ENCODE measurements at places on chromosomes 4 and X.

GRCh38 chr4:185318679-185319078 is 77.0 kb downstream of the LRP2BP start:
- peaks cover 8% of the 10 kb centered on the region for H3K4me1 ChIP-seq
- H3K27ac ChIP-seq: no peak overlapping the region
- peaks cover 16% of the 10 kb centered on the region for H3K36me3 ChIP-seq
- DNase-seq: no peak
- H3K27me3 ChIP-seq: no peaks in the 10 kb centered on the region
- H3K4me3 ChIP-seq: no peak overlapping the region

DNA sequence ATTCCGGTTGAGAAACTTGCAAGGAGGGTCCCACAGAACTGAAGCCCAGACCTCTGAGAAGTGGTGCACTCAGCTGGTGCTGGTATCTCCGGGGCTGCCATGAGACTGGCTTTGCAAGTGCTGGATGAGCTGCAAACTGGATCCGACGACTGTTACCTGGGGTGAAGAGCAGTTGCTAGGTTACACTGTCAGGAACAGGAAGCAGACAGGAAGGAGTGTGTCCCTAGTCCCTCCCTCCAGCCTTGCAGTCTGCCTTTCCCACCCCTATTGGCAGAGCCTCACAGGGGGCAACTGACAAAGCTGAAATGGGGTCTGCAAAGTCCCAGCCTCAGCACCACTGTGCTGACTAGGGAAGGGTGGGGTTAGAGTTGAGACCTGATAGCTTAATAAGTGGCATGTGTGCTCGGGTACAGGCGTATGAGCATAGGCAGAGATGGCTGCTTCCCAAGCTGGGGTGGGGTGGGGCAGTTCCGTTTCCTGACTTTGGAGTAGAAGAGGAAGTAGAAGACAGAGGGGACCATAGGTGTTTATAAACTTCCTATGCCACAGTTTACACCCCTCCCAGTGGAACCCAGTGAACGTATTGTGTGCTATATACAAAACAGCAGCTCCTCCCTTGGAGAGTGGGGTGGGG is 18.0 kb downstream of the PPEF1 start:
- DNase-seq: no peak
- peaks cover 10% of the 10 kb centered on the region for H3K4me1 ChIP-seq
- no peaks in the 10 kb centered on the region for H3K36me3 ChIP-seq
- no peak overlapping the region for H3K4me3 ChIP-seq

DNA sequence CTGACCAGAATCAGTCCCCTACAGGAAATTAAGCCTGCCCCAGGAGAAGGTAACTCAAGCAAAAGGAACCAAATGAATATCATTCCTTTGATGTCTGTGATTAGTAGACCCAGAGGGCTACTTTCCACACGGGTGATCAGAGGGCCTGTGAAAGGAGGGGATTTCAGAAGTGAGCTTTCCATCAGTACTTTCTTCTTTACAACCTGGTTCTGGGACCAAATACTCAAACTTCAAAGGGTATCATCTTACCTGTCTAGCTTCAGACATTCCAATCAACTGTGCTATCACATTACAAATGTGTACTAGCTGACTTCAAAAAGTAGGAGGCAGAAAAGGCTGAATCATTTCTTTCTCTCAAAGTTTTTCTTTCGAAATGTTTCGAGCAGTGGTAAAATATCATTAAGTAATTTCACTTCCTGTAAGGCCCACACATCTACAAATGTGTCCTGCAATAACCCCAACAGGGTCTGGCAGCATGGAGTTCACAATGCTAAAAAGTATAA is 23.9 kb downstream of the ACSL4 start:
- no peak for DNase-seq
- no peaks in the 10 kb centered on the region for H3K27me3 ChIP-seq
- H3K4me3 ChIP-seq: peak overlapping the region; percentile 16
- H3K36me3 ChIP-seq: no peaks in the 10 kb centered on the region
- peak overlapping the region; percentile 63 for H3K27ac ChIP-seq

DNA sequence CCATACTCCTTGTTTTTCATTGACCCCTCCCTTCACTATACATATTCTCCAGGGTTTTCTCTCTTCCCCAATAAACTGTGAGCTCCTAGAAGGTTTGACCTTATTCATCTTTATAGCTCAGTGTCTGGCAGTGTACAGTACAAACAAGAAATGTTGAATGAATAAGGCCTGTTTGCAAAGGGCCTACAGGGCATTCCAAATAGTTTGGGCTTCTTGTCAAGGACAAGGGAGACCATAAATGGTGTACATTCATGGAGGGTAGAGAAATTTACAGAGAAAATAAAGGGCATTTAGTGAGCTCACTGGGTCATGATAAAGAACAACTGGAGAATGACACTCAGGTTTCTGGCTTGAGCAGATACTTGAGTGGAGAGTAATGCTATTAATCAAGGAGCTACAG is 47.5 kb upstream of the EIF1AX start:
- no peaks in the 10 kb centered on the region for H3K27me3 ChIP-seq
- no peak for DNase-seq
- no peaks in the 10 kb centered on the region for H3K4me1 ChIP-seq
- H3K4me3 ChIP-seq: no peak overlapping the region
- peak overlapping the region; percentile 78 for H3K27ac ChIP-seq

All from naive thymus-derived CD8-positive, alpha-beta T cell (primary cell).